ENCODE measurements at places on chromosomes 12 and 14. TPM values are rescaled to one million over a fixed set of nuclear protein-coding genes. Genes with fewer than 3 reads are reported as not detected.

The NOVA1 gene
- total RNA-seq, result 7.9 TPM

- H3K4me3 ChIP-seq, result no peak overlapping the region
- H3K36me3 ChIP-seq, result no peaks in the 10 kb centered on the region
- H3K27me3 ChIP-seq, result no peaks in the 10 kb centered on the region
- no peak for DNase-seq
Observed at GRCh38 chr14:84167026-84167425, 1362.9 kb upstream of the FLRT2 start.

DNA sequence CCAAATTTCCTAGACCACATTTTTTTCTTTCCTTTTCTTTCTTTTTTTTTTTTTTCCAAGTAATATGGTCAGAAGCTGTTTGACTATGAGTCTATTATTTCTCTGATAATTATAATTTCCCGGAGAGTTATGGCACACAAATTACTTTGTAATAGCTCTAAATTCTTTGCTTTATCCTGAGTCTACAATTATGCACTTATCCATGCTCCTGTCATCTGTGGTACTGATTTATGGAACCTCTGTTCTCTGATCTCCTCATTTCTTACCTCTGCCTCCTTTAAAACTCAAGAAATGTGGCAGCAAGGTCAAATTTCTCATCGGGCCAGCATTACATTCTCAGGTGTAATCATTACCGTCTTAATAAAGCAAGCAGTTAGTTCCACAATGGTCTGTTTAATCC, 282.1 kb downstream of the PAWR start:
- H3K27ac ChIP-seq, result no peak overlapping the region
- DNase-seq, result no peak
- H3K4me3 ChIP-seq, result no peak overlapping the region
- H3K4me1 ChIP-seq, result no peaks in the 10 kb centered on the region
- H3K36me3 ChIP-seq, result no peaks in the 10 kb centered on the region
- no peaks in the 10 kb centered on the region for H3K27me3 ChIP-seq

GRCh38 chr12:4224206-4224889, 49.2 kb upstream of the CCND2 start:
- no peaks in the 10 kb centered on the region for H3K4me1 ChIP-seq
- no peak overlapping the region for H3K4me3 ChIP-seq
- H3K27me3 ChIP-seq, result no peaks in the 10 kb centered on the region
- H3K36me3 ChIP-seq, result no peaks in the 10 kb centered on the region

The PTGDR gene
- total RNA-seq, result 0.40 TPM

DNA sequence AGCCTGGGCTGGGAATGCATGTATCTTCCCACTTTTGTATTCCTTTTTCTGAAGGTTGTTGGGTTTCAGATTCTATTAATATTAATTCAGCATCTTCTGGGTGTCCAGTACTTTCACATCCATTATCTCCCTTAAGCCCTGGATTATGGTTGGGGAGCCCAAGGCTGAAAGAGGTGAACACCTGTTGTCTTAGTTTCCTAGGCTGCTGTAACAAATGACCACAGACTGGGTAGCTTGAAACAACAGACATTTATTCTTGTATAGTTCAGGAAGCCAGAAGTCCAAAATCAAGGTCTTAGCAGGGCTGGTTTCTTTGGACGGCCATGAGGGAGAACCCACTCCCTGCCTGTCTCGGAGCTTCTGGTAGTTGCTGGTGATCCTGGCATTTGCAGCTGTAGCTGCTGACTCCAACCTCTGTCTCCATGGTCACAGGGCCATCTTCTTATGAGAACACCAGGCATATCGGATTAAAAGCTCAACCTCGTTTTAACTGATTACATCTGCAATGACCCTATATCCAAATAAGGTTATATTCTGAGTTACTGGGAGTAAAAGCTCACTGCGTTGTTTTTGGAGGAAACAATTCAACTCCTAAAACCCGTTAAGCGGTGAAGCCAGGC, 68.2 kb upstream of the CLMN start:
- H3K4me1 ChIP-seq, result peaks cover 6% of the 10 kb centered on the region
- H3K27ac ChIP-seq, result no peak overlapping the region
- H3K36me3 ChIP-seq, result no peaks in the 10 kb centered on the region

GRCh38 chr14:47691829-47692228, 16.4 kb upstream of the MDGA2 start:
- no peak for DNase-seq
- no peaks in the 10 kb centered on the region for H3K4me1 ChIP-seq
- no peaks in the 10 kb centered on the region for H3K27me3 ChIP-seq
- H3K4me3 ChIP-seq, result no peak overlapping the region

GRCh38 chr12:105341010-105341409, 10.5 kb downstream of the C12orf75 start:
- DNase-seq, result no peak
- H3K4me3 ChIP-seq, result no peak overlapping the region
- H3K4me1 ChIP-seq, result no peaks in the 10 kb centered on the region

GRCh38 chr12:124130691-124131591, 157.9 kb downstream of the ZNF664 start:
- no peaks in the 10 kb centered on the region for H3K27me3 ChIP-seq
- no peak overlapping the region for H3K4me3 ChIP-seq
- DNase-seq, result no peak
- no peaks in the 10 kb centered on the region for H3K36me3 ChIP-seq

- no peak overlapping the region for H3K27ac ChIP-seq
- no peaks in the 10 kb centered on the region for H3K27me3 ChIP-seq
- no peaks in the 10 kb centered on the region for H3K36me3 ChIP-seq
- H3K4me3 ChIP-seq, result no peak overlapping the region
- peak; percentile 28 for DNase-seq
Observed at GRCh38 chr12:43063650-43064049, 474.1 kb upstream of the PRICKLE1 start.

Measured in muscle of leg (tissue), 16 donors.